Activated CD8-positive, alpha-beta memory T cell treated with anti-CD3 and anti-CD28 coated beads for 1 hour (primary cell): ENCODE measurements at places on chromosomes 1 and 21.

DNA sequence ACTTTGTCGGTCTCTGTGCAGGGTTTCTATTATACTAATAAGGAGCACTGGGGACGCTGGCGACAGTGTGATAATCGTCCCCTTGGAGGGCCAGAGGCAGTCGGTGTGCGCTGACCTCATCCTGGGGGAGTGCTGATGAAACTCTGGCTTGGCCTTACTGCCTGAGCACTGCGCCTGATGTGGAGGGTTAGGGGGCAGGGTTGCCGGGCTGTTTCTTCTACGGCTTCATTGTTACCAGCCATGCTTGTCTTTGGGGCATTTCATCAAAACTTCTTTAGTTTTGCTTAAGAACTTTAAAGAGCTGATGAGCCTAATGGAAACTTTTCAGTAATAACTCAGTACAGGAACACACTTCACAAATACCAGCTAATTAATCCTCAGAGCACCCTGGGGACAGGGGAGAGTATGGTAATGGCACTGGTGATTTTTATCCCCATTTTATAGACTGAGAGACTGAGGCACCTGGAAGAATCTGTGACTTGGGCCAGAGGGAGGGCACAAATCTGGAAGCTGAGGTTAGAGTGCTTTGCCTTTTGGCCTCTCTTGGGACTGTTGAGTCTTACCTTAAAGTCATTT, 81.8 kb downstream of the PEX14 start:
- no peak for DNase-seq

- no peak for DNase-seq
Observed at GRCh38 chr1:182430263-182431068, 19.5 kb upstream of the RGSL1 start.

DNA sequence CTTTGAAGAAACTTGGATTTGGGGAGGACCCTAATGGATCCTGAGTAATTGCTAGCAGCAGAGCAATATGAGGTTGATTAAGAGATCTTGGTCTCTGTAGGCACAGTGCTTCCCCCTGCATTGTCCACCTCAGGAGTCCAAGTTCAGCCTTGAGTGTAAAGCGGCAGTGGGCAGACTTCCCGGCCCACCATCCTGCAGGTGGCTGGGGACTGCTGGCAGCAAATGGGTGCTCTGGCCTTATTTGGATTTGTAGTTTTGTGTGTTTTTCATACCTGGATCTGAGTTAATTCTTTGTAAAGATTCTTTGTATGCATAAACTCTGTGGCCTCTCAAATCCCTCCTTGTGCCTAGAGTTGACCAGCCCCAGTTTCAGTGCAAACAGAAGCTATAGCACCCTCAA, 7.6 kb downstream of the BARHL2 start:
- no peak for DNase-seq

- peak; percentile 60 for DNase-seq
Observed at GRCh38 chr1:160083968-160084770, 2.8 kb downstream of the KCNJ9 start.

GRCh38 chr1:194347200-194347599, 1160.8 kb upstream of the B3GALT2 start:
- DNase-seq: no peak

DNA sequence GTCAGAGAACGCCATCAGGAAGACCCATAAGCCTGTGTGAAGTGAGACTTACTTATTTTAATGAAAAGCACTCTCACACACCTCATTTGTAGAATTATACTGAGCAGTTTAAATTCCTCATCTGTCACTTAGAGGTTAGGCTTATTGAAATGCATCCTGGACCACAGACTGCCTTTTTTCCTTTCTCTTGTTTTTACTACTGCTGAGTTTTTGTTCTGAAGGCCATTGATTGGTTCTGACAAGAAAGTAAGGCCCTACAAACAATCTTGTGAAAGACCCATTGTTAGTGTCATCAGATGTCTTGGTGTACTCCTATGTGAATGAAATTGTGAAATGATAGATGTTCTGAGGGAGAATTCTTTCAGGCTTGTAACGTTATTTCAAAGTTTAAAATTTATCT, 1343.3 kb upstream of the ADGRL2 start:
- no peak for DNase-seq

DNA sequence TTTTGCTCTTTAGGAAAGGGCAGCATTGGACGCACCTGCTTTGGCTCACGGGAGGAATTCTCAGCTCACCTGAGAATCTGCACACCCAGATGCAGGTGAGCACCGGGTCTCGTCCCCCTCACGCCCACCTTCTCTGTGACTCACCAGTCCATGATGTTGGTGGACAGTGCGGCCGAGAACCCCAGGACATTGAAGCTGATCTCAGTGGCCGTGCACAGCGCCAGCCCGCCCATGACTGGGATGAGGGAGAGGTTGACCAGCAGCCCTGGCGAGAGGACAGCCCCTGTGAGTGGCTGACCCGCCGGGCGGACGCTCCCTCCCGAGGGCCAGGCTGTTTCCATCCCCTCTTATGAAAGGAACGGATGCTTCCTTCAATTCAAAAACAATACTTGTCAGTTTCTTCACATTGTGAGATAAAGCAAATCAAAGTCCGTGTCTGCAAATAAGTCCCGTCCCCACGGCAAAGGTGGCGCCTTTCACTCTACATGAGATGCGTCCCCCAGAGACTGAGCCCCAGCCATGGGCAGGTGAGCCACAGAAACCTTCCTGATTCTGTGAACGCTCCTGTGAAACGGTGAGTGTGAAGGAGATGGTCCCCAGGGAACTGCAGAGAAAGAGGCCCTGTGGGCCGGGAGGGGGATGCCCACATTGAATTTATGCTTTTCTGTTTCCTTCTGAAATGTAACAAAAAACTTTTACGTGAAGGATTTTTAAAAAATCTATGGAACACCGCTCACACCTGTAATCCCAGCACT, 12.7 kb upstream of the CDK11B start:
- DNase-seq: no peak
